ENCODE measurements at places on chromosomes 1 and 21. TPM values are rescaled to one million over a fixed set of nuclear protein-coding genes. Genes with fewer than 3 reads are reported as not detected.

Gene KRTAP7-1
- not detected for total RNA-seq

Gene FAM78B
- 0.74 TPM for total RNA-seq

GRCh38 chr1:5264476-5264875 is 610.1 kb downstream of the AJAP1 start:
- no peak for DNase-seq
- H3K4me1 ChIP-seq: no peaks in the 10 kb centered on the region
- peaks cover 3% of the 10 kb centered on the region for H3K27me3 ChIP-seq
- H3K27ac ChIP-seq: no peak overlapping the region
- H3K4me3 ChIP-seq: no peak overlapping the region
- H3K36me3 ChIP-seq: peaks cover 4% of the 10 kb centered on the region

GRCh38 chr21:45589686-45590245 is 47.5 kb upstream of the SLC19A1 start:
- no peak for DNase-seq
- no peak overlapping the region for H3K4me3 ChIP-seq
- no peak overlapping the region for H3K27ac ChIP-seq
- H3K27me3 ChIP-seq: peaks cover 20% of the 10 kb centered on the region

DNA sequence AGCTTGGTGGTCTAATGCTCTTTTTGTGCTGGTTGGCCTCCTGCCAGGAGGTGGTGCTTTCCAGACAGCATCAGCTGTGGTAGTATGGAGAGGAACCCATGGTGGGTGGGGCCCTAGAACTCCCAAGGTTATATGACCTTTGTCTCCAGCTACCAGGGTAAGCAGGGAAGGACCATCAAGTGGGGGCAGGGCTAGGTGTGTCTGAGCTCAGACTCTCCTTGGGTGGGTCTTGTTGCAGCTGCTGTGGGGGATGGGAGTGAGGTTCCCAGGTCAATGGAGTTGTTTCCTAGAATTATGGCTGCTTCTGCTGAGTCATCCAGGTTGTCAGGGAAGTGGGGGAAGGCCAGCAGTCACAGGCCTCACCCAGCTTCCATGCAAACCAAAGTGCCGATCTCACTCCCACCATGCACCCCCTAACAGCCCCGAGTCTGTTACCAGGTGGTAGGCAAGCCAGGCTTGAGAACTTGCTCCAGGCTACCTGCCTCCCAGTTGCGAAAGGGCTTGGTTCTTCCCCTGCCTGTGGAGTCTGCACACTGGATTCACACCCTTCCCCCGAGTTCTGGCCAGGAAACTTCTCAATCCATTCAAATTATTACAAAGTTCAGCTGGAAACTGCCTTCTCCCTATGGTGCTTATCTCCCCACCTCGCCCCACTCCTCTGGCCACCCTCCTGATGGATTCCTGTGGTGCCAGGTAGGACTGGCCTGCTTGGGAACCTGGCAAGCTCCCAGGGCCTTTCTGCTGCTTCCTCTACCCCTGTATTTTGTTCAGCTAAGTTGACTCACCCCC is 37.8 kb downstream of the DRAM2 start:
- H3K36me3 ChIP-seq: peaks cover 4% of the 10 kb centered on the region
- no peaks in the 10 kb centered on the region for H3K4me1 ChIP-seq
- H3K4me3 ChIP-seq: no peak overlapping the region

DNA sequence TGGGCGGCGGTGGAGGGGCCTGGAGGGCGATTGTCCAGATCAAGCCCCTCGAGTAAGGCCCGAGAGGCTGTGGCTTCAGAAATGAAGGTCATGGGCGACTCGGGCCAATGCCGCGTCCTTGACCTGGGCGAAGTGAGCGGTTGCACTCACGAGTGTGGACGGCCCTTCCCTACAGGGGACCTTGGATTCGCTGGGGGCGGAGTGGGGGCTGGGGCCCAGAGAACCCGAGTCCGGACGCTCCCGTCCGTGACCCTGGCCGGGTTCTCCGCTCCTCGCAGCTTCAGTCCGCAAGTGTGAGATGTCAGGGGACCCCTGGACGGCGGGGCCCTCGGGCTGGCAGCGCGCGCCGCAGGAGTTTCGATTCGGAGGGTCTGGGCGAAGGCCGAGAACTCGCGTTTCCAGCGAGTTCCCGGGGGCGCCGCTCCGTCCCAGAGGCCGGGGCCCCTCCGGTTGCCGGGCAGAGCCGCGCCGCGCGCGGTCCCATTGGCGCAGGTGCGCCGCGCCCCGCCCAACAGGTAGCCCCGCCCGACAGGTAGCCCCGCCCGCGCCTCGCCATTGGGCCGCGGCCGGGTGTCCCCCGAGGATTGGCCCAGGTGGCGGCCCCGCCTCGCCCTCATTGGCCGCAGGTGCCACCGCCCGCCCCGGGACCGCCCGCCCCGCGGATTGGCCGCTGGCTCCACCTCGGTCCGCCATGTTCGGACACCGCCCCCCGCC is at the start of gene PRKCZ:
TSS of gene PRKCZ (plus strand) at position 694 of the 714 bp plus-strand sequence. CDS start 220 bp downstream, outside the sequence.
- H3K4me3 ChIP-seq: peak within 1 kb of the TSS; percentile 80
- H3K27ac ChIP-seq: no peak within 1 kb of the TSS
- peaks cover 16% of the 10 kb centered on the region for H3K4me1 ChIP-seq
- DNase-seq: peak; percentile 97
- peaks cover 21% of the 10 kb centered on the region for H3K27me3 ChIP-seq

GRCh38 chr1:201220388-201220715 is 29.7 kb downstream of the IGFN1 start:
- H3K27me3 ChIP-seq: no peaks in the 10 kb centered on the region
- H3K4me1 ChIP-seq: no peaks in the 10 kb centered on the region
- H3K36me3 ChIP-seq: no peaks in the 10 kb centered on the region
- no peak overlapping the region for H3K27ac ChIP-seq

GRCh38 chr1:63486629-63487028 is 36.4 kb downstream of the ITGB3BP start:
- no peak for DNase-seq
- peaks cover 2% of the 10 kb centered on the region for H3K4me1 ChIP-seq
- H3K36me3 ChIP-seq: peaks cover 8% of the 10 kb centered on the region
- H3K27me3 ChIP-seq: no peaks in the 10 kb centered on the region

DNA sequence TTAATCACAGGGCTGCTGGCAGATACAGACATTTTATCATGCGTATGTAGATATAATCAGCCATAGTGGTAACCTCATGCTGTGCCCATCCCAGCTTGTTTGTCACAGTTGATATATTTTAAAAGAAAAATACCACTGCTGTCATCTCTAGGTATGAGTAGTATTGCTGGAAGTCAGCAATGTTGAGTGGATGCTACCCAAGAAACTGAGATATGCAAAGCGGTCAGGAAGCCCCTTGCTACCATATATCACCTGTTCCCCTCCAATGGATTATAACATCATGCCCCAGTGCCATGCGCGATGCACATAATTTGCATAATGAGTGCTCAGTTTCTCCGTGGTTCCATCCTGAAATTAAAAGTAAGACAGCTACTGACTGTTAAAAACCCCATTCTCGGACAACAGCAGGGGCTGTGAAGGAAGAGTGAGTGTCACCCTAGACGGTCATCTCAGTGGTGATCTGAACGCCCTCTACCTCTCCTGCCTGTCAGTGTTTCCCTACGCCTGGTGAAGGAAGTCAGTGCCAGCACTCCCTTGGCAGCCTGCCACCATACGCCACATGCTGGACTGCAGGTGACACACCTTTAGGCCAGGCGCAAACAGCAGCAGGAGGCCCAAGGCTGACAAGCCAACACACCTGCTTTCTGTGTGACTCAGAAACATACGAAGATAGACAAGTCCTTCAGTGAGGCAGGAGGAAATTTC is 2.7 kb downstream of the IL10RB start:
- no peaks in the 10 kb centered on the region for H3K27me3 ChIP-seq
- DNase-seq: no peak
- peak overlapping the region; percentile 55 for H3K27ac ChIP-seq
- peaks cover 56% of the 10 kb centered on the region for H3K36me3 ChIP-seq
- peak overlapping the region; percentile 37 for H3K4me3 ChIP-seq
- H3K4me1 ChIP-seq: peaks cover 53% of the 10 kb centered on the region

DNA sequence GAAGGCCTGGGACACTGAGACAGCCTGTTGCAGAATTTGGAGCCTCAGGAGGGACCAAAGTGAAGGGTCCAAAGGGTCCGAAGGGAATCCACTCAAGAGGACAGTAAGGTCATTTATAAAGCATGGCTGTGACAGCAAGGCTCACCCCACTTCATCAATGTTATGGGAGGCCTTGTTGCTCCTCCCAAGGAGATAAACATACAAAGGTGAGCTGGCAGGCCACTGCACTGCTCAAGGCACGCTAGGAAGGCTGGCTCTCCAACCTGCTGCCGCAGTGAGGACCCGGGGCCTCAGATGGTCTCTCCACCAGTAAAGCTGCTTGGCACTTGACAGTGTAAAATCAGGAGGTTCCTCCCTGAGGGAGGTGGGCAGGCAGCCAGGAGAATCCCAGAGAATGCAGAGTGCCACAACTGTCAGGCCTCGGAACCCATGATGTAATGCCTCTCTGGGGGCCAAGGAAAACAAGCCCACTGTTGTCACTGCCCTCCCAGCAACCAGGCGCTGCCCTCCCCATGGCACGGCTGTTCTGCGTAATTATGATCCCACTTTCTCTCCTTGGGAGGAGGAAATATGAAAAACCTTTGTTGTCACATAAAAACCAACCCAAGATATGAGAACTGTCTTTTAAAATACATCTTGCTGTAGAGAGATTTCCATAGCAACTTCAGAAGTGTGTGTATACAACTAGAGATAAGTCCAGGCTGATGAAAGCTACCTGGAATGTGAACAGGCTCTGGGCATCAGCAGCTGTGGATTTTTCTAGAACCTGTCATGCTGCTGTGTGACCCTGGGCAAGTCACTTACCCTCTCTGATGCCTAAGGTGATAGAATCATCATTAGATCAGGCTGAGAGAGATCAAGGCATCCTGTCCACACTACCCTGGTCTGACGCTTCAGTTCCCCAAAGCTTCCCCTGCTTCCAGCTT is 102.5 kb downstream of the KCNN3 start:
- no peaks in the 10 kb centered on the region for H3K36me3 ChIP-seq
- H3K4me3 ChIP-seq: no peak overlapping the region

DNA sequence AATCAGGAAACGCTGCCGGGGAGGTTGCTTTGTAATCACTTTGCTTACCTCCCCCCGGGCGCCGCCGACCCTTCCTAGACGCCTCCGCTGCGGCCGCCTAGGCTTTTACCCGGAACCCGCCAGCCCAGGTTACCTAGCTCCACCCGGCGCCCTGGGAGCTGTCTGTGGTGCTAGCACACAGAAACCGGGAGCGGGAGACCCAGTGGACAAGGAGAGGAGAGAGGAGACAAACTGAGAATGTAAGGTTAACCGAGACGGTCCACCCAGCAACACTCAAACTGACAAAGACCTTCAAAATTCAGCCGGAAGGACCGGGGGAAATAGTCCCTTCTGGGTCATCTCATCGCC is 9.8 kb downstream of the BARHL2 start:
- peak; percentile 39 for DNase-seq
- H3K4me1 ChIP-seq: peaks cover 9% of the 10 kb centered on the region
- no peak overlapping the region for H3K27ac ChIP-seq
- H3K27me3 ChIP-seq: peaks cover 94% of the 10 kb centered on the region
- no peaks in the 10 kb centered on the region for H3K36me3 ChIP-seq

- H3K36me3 ChIP-seq: no peaks in the 10 kb centered on the region
- no peak for DNase-seq
Measured at GRCh38 chr1:200958597-200958996, 63.9 kb downstream of the INAVA start.

GRCh38 chr1:45573231-45573804 is 10.5 kb upstream of the NASP start:
- H3K36me3 ChIP-seq: peaks cover 5% of the 10 kb centered on the region
- no peaks in the 10 kb centered on the region for H3K27me3 ChIP-seq
- no peak for DNase-seq
- no peak overlapping the region for H3K27ac ChIP-seq
- H3K4me3 ChIP-seq: no peak overlapping the region

- DNase-seq: no peak
- H3K27me3 ChIP-seq: no peaks in the 10 kb centered on the region
- no peaks in the 10 kb centered on the region for H3K36me3 ChIP-seq
- H3K27ac ChIP-seq: no peak within 1 kb of the TSS
- no peak within 1 kb of the TSS for H3K4me3 ChIP-seq
Measured at GRCh38 chr21:36479415-36480402, at the start of gene CLDN14. Gene CLDN14, minus strand, starts transcription at chr21:36480122. Its CDS starts 18,427 bp downstream, at chr21:36461695.
